Daoy (cell line): ENCODE measurements at places on chromosomes 2 and 18. TPM values are rescaled to one million over a fixed set of nuclear protein-coding genes. Genes with fewer than 3 reads are reported as not detected.
A peak's percentile ranks its signal among the peaks of the same experiment; 100 is the strongest.

DNA sequence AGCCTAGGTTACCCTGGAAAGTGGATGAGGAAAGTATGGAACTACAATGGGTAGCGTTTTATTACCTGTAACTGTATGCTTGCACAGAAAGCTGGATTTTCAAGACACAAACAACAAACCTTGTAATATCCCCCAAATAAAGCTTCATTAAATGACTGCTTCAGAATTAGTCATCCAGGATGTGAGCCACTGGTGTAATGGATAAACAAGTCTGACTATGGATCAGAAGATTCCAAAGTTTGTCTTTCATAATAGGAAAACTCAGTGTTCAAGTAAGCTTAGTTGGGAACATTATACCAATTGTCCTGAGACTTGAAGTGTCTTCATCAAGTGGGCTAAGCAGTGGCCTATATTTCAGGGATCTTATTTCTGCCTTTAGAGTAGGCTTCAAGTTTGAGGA lies 518.8 kb downstream of the LRP1B start:
- DNase-seq = no peak

- peak; percentile 54 for DNase-seq
Observed at GRCh38 chr18:72811047-72811446, 56.7 kb downstream of the NETO1 start.

DNA sequence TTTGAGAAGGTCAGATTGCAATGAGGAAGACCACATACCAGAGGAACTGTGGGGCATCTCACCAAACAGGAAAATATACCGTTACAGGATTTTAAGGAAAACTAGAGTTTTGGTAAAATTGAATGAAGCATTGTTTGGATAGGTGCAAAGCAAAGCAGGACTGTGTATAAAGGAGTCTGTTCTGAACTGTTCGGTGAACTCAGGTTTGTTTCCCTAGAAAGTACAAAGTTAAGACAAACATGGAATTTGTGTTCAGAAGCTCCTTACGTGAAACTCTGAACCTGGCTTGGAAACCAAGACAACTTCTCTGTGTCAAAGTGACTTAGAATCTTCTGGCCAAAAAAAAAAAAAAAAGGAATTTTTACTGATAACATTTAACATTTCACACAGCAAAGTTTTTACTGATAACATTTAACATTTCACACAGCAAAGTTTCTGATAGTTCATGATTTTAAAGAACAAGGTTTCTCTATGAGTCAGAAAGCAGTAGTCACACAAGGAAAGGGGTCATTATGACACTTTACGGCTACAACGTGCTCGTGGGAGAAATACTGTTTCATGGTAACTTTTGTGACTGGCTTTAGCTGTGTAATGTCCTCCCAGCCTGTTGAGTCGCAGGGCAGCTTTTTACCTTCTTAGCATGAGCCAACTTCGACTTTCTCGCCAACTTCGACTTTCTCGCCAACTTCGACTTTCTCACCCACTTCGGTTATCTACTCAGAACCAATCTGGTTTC lies 21.2 kb upstream of the TET3 start:
- no peak for DNase-seq

DNA sequence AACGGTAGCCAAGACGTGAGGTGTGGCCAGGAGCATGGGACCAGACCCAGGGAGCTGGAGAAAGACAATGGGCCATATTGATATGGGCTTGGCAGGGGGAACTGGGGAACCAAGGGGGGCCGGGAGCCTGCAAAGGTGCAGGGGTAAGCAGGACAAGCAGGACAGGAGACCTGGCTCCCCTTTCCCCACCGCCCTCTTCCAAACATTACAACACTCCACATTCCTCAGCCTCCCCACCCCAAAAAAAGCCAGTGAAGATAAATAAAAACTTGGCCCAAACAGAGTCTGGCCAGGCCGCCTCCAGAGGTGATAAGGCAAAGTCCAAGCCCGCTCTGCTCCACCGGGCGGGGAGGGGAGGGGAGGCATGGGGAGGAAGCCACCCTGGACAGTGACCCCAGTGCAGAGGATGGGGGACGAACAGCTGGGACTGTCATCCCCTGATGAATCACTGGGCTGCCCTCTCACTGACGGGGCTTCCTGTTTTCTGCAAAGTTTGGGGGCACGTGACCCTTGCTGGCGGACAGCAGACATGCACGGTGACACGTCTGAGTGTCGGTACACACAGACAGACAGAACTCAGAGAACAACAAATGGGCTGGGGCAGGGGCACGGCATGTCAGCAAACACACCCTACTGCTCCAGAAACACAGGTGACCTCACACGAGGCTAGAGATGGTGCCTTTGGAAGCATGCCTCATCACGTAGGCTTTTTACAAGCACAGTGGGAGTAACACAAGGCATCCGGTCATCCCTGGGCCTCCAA lies 100.2 kb downstream of the TNS1 start:
- DNase-seq = peak; percentile 28

GRCh38 chr2:26852405-26853306 lies 4.7 kb downstream of the DPYSL5 start:
- no peak for DNase-seq

- no peak for DNase-seq
Observed at GRCh38 chr18:39693359-39693758, 2127.8 kb upstream of the CELF4 start.

Gene BCS1L
- total RNA-seq = 53.3 and 59.9 TPM in 2 replicates

GRCh38 chr2:128662051-128662471 lies 343.4 kb upstream of the HS6ST1 start:
- DNase-seq = no peak

Gene PID1
- 6.1 and 7.2 TPM in 2 replicates for total RNA-seq

Gene GAD1
- 8.6 and 11.7 TPM in 2 replicates for total RNA-seq

DNA sequence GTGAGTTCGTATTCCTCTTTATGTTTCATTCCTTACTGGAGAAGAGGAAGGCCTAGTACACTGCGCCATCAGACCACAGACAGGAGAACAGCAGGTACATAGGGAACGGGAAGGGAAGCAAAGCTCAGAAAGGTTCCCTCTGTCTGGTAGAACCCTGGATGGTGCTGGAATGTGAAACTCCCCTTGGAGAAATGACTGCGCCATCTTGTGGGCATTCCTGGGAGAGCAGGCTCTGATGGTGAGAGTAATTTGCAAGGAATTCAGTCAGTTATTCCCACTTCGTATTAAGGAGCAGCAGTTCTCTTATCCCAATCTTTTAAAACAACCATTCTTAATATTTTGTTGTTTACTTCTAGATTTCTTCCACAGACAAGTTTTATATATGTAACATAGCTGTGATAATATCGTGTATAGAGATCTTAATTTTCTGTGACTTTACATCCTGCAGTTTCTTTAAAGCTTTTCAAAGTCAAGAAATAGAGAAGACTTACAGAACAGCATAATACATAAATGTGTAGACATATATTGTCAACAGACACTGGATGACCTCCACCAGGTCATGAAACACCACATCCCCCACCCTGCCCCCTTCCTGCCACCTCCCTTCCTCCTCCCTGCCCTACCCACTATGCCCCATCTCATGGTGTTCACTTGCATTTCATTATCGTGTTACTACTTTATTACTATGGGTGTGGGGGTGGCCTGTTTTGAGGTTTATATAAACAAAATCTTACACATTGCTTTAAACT lies 83.9 kb downstream of the ARHGEF4 start:
- DNase-seq = peak; percentile 64

- no peak for DNase-seq
Observed at GRCh38 chr2:69482471-69482870, 45.2 kb upstream of the NFU1 start.

DNA sequence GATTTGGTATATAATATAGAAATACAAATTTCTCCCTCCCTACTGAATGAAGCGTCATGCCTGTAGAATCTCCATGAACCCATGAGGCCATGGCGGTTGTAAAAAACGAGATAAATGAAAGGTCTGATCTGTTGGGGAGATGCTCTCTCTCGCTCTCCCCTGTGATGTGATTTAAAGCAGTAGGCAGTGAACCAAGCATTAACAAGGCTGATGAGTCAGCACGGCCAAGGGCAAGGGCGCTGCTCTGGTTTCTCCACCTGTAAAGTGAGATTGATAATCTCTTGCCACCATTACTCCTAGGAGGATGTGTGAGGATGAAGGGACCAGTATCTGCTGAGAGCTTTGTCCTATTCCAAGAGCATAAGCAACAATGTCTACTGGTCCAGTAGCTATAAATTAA lies 553.3 kb downstream of the CMPK2 start:
- DNase-seq = no peak

Gene USP40
- 21.2 and 22.1 TPM in 2 replicates for total RNA-seq

- DNase-seq = no peak
Observed at GRCh38 chr18:21109936-21110712, 1.5 kb downstream of the ROCK1 start.

GRCh38 chr2:30421604-30422443 lies 25.2 kb upstream of the LCLAT1 start:
- peak; percentile 41 for DNase-seq

DNA sequence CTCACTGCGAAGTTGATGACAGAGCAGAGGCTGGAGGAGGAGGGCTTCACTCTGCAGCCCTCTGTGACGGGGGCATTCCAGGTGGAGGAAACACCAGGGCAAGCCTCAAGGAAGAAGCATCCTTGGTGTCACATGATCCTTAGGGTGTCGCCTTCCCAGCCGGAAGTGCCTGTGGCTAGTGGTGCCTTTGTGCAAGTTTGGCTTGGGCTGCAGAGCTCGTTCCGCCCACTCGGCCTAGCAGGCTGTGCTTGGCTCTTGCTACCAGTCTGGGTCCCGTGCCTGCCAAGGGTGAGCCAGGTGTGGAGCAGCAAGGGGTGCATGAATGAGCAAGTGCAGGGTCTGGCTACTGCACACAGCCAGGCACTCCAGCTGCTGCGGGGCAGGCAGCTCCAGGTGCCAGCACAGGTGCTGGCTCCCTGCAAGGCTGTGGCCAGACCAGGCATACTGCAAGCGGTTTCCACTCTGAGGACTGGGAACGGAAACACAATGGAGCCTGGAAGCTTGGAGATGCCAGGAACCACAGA lies 325.3 kb upstream of the SMIM21 start:
- no peak for DNase-seq

Gene CFAP65
- total RNA-seq = 0.11 TPM in 1 of 2 replicates, not detected in the other

Gene DAPL1
- not detected in 2 replicates for total RNA-seq
